ENCODE measurements at places on chromosomes 3 and 15. TPM values are rescaled to one million over a fixed set of nuclear protein-coding genes. Genes with fewer than 3 reads are reported as not detected.

Gene CRYGS
- total RNA-seq, result 2.3 TPM

Gene A4GNT
- not detected for total RNA-seq

Gene C3orf33
- 1.6 TPM for total RNA-seq

Gene STAB1
- 1.8 TPM for total RNA-seq

Gene CNTN3
- total RNA-seq, result 0.78 TPM

Gene STRIT1
- not detected for total RNA-seq

Gene COL8A1
- total RNA-seq, result 21.3 TPM

Gene ARGFX
- total RNA-seq, result not detected

Gene LRRC34
- 9.8 TPM for total RNA-seq

Gene ZPLD1
- not detected for total RNA-seq

Gene COL6A5
- total RNA-seq, result not detected

Gene BFSP2
- not detected for total RNA-seq

Gene KCNMB2
- total RNA-seq, result not detected

Gene ROPN1
- total RNA-seq, result not detected

Gene TF
- under 0.01 TPM for total RNA-seq

Gene SPTBN5
- total RNA-seq, result 0.20 TPM

Gene STARD5
- 5.3 TPM for total RNA-seq

Gene APPL1
- 54.0 TPM for total RNA-seq

Gene HIGD2B
- total RNA-seq, result not detected

Gene OR5H6
- not detected for total RNA-seq

Data from subcutaneous preadipocyte (primary cell).